ENCODE measurements at places on chromosomes 1 and 21.

- no peak for DNase-seq
Observed at GRCh38 chr1:204087893-204088528, 15.1 kb downstream of the SOX13 start.

DNA sequence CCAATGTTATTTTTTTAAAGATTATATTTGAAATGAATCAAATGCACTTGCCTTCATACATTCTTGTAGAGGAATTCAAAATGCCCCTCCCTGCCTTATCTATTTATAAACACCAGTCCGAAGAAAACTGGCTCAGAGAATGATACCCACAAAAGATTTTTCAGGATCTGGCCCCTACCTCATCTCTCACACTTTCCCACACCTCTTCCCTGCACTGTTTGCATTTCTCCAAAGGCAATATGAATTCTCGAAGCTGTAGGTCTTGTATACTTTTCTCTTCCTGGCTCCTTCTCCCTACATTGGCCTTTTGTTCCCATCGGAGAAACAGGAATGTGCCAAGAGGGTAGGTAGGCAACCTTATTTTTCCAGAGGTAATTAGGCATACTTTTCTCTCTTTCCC is 12.0 kb upstream of the CCDC190 start:
- DNase-seq, result no peak

DNA sequence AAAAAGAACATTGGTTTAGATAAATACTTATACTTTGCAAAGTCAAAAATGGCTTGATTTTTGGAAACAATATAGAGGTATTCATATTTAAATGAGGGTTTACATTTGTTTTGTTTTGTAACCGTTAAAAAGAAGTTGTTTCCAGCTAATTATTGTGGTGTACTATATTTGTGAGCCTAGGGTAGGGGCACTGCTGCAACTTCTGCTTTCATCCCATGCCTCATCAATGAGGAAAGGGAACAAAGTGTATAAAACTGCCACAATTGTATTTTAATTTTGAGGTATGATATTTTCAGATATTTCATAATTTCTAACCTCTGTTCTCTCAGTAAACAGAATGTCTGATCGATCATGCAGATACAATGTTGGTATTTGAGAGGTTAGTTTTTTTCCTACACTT is 65.3 kb upstream of the SAMD13 start:
- no peak for DNase-seq

GRCh38 chr1:90783181-90783580 is 66.1 kb upstream of the BARHL2 start:
- DNase-seq, result no peak

DNA sequence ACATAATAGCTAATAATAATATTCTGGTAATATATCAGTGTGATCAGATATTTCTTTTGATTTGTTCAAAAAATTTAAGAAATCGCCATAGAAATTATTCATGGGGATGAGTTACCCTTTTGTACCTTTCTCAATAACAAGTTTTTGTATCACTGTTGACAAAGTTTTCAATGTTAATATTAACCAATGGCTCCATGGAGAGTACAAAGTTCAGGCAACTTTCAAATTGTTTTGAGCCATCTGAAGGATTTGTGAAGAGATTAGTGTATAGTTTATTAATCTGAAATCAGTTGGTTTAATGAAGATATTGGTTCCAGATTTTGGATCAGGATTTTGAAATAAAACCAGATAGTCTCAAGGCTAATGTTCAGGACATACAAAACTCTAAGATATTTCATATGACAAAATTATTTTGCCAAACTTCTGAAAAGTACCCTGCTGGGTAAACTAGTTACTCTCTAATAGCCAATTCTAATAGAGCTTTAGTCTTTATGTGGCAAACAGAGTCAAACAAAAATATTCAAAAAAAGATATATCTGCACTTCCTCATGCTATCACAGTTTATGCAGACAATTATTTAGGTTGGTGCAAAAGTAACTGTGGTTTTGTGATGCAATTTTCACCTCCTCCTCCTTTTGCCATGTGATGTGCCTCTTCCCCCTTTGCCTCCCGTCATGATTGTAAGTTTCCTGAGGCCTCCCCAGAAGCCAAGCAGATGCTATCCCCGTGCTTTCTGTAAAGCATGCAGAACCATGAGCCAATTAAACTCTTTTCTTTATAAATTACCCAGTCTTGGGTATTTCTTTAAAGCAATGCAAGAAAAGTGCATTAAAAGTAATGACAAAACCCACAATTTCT is 1105.0 kb downstream of the PLA2G4A start:
- DNase-seq, result no peak

DNA sequence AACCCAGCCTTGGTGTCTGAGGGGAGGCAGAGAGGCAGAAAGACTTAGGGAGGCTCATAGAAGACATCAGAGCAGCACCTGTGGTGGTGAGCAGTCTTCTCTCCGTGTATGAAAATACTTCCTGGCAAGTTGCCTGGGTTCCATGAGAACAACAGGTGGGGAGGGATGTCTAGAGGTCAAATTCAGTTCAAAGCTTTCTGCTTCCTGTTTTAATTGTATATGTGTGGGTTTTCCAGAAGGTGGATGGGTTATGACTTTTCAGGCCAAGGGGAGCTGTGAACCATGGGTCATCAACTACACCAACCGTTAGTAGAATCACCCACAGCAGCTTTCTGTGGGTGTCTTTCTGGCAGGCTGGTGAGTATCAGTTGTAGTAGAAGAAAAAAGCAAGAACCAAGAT is 4.1 kb upstream of the FCRL2 start:
- DNase-seq, result no peak
